ENCODE measurements at places on chromosomes 3 and 15. TPM values are rescaled to one million over a fixed set of nuclear protein-coding genes. Genes with fewer than 3 reads are reported as not detected.
A peak's percentile ranks its signal among the peaks of the same experiment; 100 is the strongest.

DNA sequence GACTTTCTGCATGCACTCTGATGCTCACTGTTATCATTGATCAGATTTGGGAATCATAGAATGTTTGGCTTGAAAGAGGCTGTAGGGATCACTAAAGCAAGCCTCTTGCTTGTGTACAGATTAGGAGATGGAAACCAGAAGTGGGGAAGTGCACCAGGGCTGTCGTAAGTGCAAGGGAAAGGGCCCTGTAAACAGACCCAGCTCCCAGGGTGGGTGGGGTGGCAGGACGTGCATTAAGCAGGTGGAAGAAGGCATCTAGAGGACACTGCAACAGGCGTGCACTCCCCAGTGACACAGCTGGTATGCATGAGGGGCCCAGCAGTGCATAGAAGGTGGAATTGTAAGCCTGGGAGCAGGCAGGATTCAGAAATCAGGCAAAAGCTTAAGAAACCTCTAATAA, 58.0 kb upstream of the SLC7A14 start:
- no peak overlapping the region for H3K27ac ChIP-seq
- H3K4me3 ChIP-seq = no peak overlapping the region
- peaks cover 5% of the 10 kb centered on the region for H3K27me3 ChIP-seq
- no peaks in the 10 kb centered on the region for H3K36me3 ChIP-seq
- DNase-seq = no peak

The IL17RC gene
- 0.92 TPM for total RNA-seq

- H3K27me3 ChIP-seq = no peaks in the 10 kb centered on the region
- DNase-seq = no peak
- no peaks in the 10 kb centered on the region for H3K4me1 ChIP-seq
- no peaks in the 10 kb centered on the region for H3K36me3 ChIP-seq
- H3K27ac ChIP-seq = no peak overlapping the region
- no peak overlapping the region for H3K4me3 ChIP-seq
Measured at GRCh38 chr3:97138914-97139541, 324.6 kb downstream of the EPHA6 start.

DNA sequence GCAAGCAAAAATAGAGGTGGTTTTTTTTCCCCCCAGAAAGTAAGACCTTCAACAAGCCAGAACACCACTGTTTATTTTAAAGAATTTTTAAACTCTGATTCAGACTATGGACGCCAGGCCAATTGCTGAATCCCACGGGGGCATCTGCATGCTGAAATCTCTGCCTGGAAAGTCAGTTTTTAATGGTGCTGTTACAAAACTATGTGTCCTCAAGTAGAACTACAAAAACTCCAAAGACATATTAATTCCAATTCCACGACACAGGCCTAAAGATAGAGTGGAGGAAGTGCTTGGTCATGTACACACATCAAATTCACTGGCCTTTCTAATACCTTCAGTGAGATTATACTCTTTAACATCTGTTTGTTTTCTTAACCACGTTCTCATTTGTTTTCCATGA, 490.5 kb upstream of the NR2F2 start:
- DNase-seq = no peak
- no peak overlapping the region for H3K4me3 ChIP-seq
- H3K36me3 ChIP-seq = no peaks in the 10 kb centered on the region
- H3K27ac ChIP-seq = no peak overlapping the region
- no peaks in the 10 kb centered on the region for H3K27me3 ChIP-seq

The GOLGA6L10 gene
- total RNA-seq = 1.4 TPM

GRCh38 chr15:71601038-71601834, 209.1 kb upstream of the NR2E3 start:
- no peaks in the 10 kb centered on the region for H3K36me3 ChIP-seq
- no peak overlapping the region for H3K4me3 ChIP-seq
- DNase-seq = no peak
- H3K27ac ChIP-seq = no peak overlapping the region
- H3K4me1 ChIP-seq = no peaks in the 10 kb centered on the region
- peaks cover 15% of the 10 kb centered on the region for H3K27me3 ChIP-seq

- H3K27ac ChIP-seq = no peak overlapping the region
- no peaks in the 10 kb centered on the region for H3K36me3 ChIP-seq
- no peaks in the 10 kb centered on the region for H3K4me1 ChIP-seq
- no peak overlapping the region for H3K4me3 ChIP-seq
Measured at GRCh38 chr15:57421551-57421950, 45.2 kb downstream of the CGNL1 start.

GRCh38 chr3:37824954-37825328, 36.7 kb upstream of the CTDSPL start:
- H3K27ac ChIP-seq = no peak overlapping the region
- H3K4me1 ChIP-seq = peaks cover 2% of the 10 kb centered on the region
- no peaks in the 10 kb centered on the region for H3K36me3 ChIP-seq
- H3K4me3 ChIP-seq = no peak overlapping the region
- no peak for DNase-seq

- no peak for DNase-seq
- H3K36me3 ChIP-seq = no peaks in the 10 kb centered on the region
- peaks cover 23% of the 10 kb centered on the region for H3K27me3 ChIP-seq
- H3K4me3 ChIP-seq = no peak overlapping the region
- no peak overlapping the region for H3K27ac ChIP-seq
Measured at GRCh38 chr3:37819591-37819990, 42.1 kb upstream of the CTDSPL start.

DNA sequence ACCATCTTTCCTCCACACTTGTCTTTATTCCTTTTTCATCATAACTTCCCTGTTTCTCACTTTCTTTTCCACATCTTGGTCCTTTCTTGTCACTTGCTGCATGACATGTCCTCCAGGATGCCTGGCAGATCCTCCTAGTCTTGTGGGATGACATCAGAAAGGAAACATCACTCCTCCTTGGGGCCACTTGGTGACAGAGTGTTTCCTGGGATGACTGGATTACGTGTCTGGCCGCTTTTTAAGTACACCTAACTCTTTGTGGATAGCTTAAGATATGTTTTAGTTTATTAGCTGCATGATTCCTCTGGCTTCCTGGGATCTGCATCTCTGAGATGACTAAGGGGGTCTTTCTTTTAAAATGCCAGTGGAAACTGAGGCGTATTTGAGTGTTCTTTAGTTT, 363.5 kb upstream of the FRG2C start:
- no peaks in the 10 kb centered on the region for H3K4me1 ChIP-seq
- no peak overlapping the region for H3K4me3 ChIP-seq
- DNase-seq = no peak
- H3K27me3 ChIP-seq = peaks cover 7% of the 10 kb centered on the region
- H3K27ac ChIP-seq = no peak overlapping the region

The EPHB3 gene
- total RNA-seq = not detected

DNA sequence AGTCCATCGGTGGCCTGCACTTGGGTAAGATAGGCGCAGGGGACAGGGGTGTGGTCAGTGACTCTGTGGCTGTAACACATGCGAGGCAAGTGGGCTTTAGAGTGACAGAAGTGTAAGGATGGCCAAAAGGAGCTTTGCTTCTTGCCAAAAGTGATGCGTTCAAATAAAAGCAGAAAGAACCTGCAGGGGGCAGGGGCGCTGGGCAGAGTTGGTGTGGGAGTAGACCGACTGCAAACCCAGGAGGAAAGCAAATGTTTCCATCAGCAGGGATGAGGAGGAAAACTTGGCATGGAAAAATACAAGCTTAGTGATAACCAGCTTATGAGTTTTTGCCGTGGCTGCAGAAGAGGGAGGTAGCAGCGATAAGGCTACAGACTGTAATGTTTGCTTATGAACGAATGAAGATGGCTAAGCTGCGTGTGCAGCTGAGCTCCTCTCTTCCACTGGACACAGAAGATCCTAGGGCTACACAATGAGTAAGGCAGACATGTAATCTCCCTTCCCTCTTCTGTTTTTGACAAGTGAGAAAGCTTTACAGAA, 149.4 kb downstream of the WNT5A start:
- H3K36me3 ChIP-seq = no peaks in the 10 kb centered on the region
- no peak overlapping the region for H3K4me3 ChIP-seq
- no peaks in the 10 kb centered on the region for H3K4me1 ChIP-seq
- no peaks in the 10 kb centered on the region for H3K27me3 ChIP-seq
- H3K27ac ChIP-seq = no peak overlapping the region

The CIP2A gene
- total RNA-seq = 6.8 TPM

The AP2M1 gene
- total RNA-seq = 120 TPM

DNA sequence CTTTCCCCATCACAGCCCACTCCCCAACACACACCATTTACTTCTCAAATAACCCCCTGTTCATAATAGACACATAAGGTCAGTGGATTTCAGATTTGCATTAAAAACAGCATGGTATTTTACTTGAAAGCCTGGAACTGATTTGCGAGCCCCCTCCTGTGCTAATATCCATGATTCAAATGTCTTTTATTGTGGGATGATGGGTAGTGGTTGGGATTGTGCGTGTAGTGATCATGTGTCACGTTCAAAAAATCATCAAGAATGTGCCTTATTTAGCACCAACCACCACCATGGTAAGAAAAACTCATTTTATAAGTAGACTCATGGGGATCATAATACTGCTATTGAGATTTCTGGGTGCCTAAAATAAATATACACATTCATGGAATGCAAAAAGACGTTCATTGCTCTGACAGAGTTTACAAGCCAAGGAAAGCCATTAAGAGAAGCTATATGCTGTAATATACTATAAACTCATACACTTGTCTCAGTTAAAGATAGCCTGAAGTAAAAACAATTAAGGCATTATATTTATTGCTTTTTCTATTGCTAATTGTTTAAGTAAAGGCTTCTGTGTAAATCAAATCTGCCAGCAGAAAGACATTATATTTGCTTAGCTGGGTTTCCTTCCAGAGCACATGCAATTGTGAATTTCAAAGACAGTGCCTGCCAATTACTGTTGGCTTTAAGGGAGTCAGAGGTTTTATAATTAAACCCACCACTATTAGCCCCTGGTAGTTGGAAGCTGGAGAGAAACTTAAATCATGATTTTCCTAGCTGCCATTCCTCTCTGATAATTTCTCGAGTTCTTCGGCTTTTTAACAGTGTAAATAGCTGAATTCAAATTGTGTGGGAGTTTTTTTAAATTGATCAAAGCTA, 4.0 kb downstream of the TRAT1 start:
- no peak for DNase-seq
- peaks cover 10% of the 10 kb centered on the region for H3K36me3 ChIP-seq
- peaks cover 46% of the 10 kb centered on the region for H3K4me1 ChIP-seq
- H3K27me3 ChIP-seq = no peaks in the 10 kb centered on the region
- H3K27ac ChIP-seq = peak overlapping the region; percentile 99

The PRRT3 gene
- 5.9 TPM for total RNA-seq

- peaks cover 7% of the 10 kb centered on the region for H3K27me3 ChIP-seq
- H3K4me1 ChIP-seq = no peaks in the 10 kb centered on the region
- no peaks in the 10 kb centered on the region for H3K36me3 ChIP-seq
Measured at GRCh38 chr3:149466192-149466591, 8.3 kb upstream of the TM4SF4 start.

GRCh38 chr15:69668963-69669362, 216.3 kb downstream of the RPLP1 start:
- H3K27ac ChIP-seq = peak overlapping the region; percentile 4
- no peaks in the 10 kb centered on the region for H3K27me3 ChIP-seq
- peaks cover 26% of the 10 kb centered on the region for H3K4me1 ChIP-seq
- no peak for DNase-seq
- H3K36me3 ChIP-seq = no peaks in the 10 kb centered on the region

The IGSF10 gene
- 0.22 TPM for total RNA-seq

DNA sequence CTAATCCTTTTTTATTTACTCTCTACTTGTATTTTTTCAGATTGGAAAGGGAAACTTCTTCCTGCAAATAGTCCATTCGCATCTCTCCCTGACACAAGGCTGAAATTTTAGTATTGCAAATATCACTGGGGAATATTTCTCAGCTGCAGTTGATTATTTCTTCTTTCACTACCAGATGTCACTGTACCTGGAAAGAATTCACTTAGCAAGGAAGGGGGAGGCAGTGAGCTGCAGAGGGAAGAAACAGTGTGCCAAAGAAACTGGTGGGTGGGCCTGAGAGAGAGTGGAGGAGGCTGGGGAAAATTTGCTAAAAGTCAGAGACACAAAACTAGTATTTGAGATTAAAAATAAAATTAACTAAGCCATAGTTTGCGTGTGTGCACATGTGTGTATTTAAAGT, 142.3 kb upstream of the STT3B start:
- H3K4me3 ChIP-seq = no peak overlapping the region
- no peak for DNase-seq
- no peaks in the 10 kb centered on the region for H3K27me3 ChIP-seq
- no peak overlapping the region for H3K27ac ChIP-seq
- H3K4me1 ChIP-seq = peaks cover 13% of the 10 kb centered on the region
- peaks cover 7% of the 10 kb centered on the region for H3K36me3 ChIP-seq

DNA sequence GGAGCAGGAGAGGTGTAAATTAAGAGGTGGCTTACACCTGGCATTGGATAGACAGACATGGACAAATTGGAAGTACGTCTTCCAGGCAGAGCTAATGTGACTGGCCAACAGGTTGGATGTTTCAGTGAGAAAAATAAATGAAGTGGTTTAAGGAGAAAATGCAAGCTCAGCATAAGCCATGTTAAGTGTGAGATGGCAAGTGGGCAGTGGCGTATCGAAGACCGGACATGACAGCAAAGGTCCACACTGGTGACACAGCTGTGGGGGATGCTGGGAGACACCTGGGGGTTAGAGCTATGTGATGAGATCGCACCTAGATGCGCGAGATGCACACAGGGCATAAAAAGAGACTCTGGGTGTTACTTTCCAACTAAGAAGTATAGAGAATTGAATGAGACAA, 3.7 kb upstream of the ATP10A start:
- peak overlapping the region; percentile 19 for H3K27ac ChIP-seq
- no peaks in the 10 kb centered on the region for H3K36me3 ChIP-seq
- H3K4me3 ChIP-seq = no peak overlapping the region

The PLCH1 gene
- total RNA-seq = 0.15 TPM

GRCh38 chr15:71508081-71508682, 302.2 kb upstream of the NR2E3 start:
- no peak overlapping the region for H3K27ac ChIP-seq
- peaks cover 3% of the 10 kb centered on the region for H3K36me3 ChIP-seq
- DNase-seq = no peak
- H3K27me3 ChIP-seq = peaks cover 36% of the 10 kb centered on the region

DNA sequence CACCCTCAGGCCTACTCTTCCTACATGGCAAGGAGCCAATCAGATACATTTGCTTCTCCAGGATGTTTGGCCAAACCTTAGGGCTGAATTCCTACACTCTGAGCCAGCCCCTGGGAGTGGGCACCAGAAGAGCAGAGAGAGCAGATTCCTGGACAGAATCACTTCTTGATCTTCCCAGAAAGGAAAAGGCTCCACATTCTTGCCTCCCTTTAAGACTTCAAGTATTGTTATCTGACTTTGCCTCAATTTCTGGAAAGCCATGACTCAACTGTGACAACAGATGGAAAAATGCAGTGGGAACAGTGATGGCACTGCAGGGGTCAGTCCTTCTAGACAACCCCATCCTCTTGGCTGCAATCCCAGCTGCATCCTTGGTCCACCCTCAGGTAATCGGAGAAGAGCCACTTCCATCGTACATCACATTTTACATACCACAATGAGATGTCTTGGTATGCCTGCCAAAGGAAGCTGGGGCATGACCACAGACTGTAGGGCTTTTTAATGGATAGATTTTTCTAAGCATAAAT, 21.0 kb downstream of the SLCO2A1 start:
- no peaks in the 10 kb centered on the region for H3K4me1 ChIP-seq
- no peak overlapping the region for H3K27ac ChIP-seq
- no peak overlapping the region for H3K4me3 ChIP-seq
- H3K36me3 ChIP-seq = no peaks in the 10 kb centered on the region

The SLC28A2 gene
- not detected for total RNA-seq

- no peaks in the 10 kb centered on the region for H3K4me1 ChIP-seq
- H3K27me3 ChIP-seq = peaks cover 24% of the 10 kb centered on the region
- H3K4me3 ChIP-seq = no peak overlapping the region
- no peak for DNase-seq
- no peak overlapping the region for H3K27ac ChIP-seq
Measured at GRCh38 chr3:34256021-34256420, 457.6 kb downstream of the PDCD6IP start.

All from T-helper 17 cell (primary cell).